COR-L47 (cell line): ENCODE measurements at places on chromosomes 2 and 18.

- DNase-seq = no peak
Measured at GRCh38 chr2:237407700-237408099, 6.3 kb downstream of the COL6A3 start.

DNA sequence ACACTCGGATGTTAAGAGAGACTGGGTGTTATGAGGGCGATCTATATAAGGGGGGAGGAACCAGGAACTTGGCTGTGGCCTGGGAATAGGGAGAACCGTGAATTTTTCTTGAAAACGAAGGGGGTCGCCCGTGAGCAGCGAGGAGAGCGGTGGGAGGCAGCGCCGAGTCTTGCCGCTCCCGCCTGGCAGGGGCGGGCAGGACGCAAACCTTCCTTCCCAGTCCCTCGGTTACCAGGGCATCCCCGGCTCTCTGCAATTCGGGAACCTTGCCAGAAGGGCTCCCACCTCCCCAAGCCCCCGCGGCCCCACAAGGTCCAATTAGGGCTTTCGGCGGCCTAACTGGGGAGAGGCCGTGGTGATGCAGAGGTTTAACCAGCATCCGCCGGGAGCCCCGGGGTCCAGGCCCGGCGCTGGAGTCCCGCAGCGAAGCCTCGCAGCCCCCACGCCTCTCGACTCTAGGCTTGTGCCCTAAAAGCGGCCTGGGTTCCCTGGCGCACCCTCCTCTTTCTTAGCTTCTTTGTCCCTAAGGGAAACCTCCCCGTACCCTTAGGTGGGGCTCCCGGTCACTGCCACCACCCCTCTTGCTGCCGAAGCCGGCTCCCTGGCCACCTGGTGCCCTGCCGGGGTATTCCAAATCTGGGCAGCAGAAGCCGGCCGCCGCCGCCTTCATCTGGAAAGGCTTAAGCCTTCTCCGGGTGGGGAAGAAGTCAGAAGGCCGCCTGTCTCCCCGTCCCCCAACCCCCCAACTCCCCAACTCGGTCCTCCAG, 680 bp upstream of the FHOD3 start:
- DNase-seq = peak; percentile 82

- peak; percentile 95 for DNase-seq
Measured at GRCh38 chr2:86035883-86036668, 69.6 kb downstream of the POLR1A start.

GRCh38 chr18:4405965-4406364, 49.1 kb downstream of the DLGAP1 start:
- DNase-seq = no peak

DNA sequence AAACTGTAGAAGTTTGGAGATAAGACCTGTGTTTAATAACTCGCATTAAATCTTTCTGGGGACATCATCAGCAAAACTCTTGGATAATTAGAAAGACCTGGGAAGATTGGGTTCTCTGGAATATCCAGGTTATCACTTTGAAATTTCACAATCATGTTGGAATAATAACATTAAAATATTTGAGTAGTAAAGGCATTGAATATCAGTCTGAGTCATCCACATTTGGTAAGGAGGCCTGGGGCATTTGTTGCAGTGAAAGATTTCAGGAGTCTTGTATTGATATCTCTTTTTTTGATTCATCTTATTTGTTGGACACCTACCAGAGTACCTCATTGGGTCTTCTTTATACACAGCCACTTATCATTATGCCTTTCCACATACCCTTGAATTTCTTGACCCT, 95.9 kb downstream of the EPB41L5 start:
- DNase-seq = no peak
